ENCODE measurements at places on chromosomes 13 and 19. TPM values are rescaled to one million over a fixed set of nuclear protein-coding genes. Genes with fewer than 3 reads are reported as not detected.
A peak's percentile ranks its signal among the peaks of the same experiment; 100 is the strongest.

- DNase-seq: no peak
Observed at GRCh38 chr19:37987356-37988332, 80.6 kb downstream of the SIPA1L3 start.

DNA sequence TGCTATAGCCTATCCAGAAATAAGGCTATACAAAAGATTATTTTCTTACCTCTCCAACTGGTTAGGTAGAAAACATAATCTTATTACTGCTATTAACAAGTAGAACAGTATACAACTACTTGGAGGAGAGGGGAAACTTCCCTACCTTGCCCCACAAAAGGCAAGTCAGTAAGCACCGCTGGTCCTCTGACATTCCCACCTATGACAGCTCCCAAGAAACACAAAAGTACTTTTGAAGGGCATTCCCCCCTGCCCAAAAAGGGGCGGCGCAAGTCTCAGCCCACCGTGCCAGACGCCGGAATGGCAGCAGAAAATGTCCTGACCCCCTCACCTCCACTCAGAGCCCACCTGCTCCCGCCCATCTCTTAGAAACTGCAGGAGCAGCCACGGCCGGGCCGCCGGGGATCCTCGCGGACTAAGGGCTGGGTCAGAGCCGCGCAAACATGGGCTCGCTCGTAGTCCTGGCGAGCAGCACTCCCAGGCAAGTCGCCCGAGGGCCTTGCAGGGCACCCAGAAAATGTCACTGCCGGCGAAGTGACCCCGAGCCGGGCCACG lies 437 bp downstream of the SUCLA2 start:
- no peak for DNase-seq

- no peak for DNase-seq
Observed at GRCh38 chr13:112450904-112451240, 74.7 kb downstream of the SPACA7 start.

GRCh38 chr13:49828453-49828852 lies 36.0 kb upstream of the KPNA3 start:
- DNase-seq: no peak

DNA sequence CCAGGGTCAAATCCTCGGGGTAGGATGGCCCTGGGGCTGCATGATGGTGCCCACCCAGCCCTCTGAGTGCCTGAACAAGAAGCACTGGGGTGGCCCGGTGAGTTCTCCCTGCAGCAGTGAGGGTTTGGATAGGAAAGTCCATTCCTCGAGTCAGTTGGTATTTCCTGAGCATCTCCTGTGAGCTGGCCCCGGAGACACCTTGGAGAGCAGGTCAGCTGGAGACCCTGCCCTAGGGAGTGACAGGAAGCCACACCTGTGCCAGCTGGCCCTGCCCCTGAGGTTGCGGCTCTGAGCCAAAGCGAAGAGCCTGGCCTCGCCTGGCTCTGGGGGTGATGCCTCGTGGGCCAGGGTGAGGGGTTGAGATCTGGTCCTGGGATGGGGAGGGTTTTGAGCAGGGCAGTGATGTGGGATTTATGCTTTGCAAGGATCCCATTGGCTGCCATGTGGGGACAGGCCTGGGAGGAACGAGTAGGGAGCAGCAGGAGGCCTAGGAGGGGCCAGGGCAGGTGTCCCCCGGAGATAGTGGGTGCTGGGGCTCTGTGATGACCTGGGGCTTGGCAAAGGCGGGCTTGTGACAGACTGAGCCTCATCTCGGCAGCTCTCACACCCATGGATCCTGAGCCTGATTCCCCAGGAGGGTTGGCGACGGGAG lies 16.0 kb downstream of the CRTC1 start:
- no peak for DNase-seq

DNA sequence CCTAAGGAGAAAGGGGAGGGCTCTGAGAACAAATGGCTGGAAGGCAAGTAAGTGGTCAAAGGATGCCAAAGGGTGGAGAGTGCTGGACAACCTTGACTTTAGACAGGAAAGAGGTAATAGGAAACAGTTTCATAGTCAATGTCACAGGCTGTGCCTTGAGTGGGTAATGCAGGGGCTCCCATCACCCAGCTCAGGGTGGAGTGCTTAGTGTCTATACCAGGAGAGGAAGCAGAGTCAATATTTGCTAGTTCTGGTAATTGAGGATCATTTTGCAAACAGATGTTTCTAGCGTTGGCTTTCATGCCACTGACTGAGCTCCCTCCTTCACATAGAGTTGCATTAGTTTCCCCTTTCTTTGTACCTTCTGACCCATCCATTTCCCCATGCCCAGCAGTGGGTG lies 64.6 kb upstream of the KL start:
- DNase-seq: no peak

GRCh38 chr13:99656844-99657381 lies 155.6 kb downstream of the TM9SF2 start:
- no peak for DNase-seq

DNA sequence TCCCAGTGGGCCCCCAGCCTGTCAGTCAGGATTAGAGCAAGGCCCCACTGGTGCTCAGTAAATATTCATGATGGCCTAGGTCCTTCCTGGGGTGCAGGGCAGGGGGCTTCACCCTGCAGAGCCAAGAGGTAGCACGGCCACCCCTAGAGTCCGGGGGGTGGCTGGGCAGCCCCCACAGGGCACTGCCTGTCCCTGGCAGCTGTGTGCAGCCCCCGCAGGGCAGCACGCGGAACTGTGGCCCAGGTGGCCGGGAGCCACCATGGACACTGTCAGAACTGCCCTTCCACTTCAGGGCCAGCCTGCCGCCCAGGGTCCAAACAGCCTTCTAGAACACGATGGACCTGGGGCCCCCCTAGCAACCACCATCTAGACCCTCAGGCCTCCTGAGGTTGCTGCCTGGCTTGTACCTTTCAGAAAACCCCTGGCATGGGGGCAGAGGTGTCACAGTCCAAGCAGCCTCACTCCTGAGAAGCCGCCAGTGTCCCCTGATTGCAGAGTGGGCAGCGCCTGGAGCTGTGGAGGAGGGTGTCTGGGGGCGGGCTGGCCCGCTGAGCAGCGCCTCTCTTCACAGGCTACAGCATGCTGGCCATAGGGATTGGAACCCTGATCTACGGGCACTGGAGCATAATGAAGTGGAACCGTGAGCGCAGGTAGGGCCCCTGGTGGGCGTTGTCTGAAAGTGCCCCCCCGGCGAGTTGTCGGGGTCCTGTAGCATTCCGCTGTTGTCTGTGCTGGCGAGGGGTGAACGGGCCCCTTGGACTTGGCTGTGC lies 2.9 kb upstream of the YJEFN3 start:
- no peak for DNase-seq

GRCh38 chr19:31553112-31553845 lies 204.0 kb upstream of the TSHZ3 start:
- peak; percentile 55 for DNase-seq

GRCh38 chr19:2461751-2462634 lies 5.2 kb upstream of the LMNB2 start:
- DNase-seq: peak; percentile 92

- DNase-seq: peak; percentile 28
Observed at GRCh38 chr13:43864921-43865320, 14.6 kb downstream of the CCDC122 start.

- no peak for DNase-seq
Observed at GRCh38 chr13:104086759-104087158, 1020.5 kb upstream of the SLC10A2 start.

DNA sequence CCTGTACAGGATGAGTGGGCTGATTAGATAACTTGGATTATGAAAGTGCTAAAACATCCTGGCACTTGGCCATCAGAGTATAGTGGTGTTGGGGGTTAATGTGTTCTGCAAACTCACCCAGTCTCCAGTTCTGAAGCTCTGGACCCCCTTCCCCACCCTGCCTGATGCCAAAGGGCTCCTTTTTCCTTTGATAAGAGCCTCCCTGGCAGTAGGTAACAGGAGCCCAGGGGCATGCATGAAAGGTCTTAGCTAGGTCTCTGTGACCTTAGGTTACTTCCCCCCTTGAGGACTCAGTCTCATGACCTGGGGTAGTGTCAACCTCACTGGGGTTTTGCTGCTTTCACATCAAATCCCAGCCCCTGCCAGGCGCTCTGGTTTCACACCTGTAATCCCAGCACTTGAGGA lies 2.5 kb downstream of the RPS28 start:
- DNase-seq: no peak

DNA sequence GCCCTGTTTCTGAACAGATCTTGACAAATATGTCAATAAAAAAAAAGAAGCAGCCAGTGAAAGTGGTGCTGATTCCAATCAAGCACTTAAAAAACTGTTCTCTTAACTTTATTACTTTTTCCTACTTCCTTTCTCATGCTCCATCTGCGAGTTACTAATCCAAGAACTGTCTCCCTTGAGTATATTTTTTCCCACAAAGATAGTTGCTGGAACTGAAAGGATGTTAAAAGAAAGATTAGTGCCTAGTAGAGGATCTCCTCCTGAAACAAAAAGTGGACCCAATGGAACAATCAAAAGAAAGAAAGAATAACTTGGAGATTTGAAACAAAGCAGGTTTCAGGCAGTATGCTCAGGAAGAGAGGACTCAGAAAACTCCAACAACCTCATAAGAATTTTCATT lies 1034.8 kb downstream of the PCDH17 start:
- DNase-seq: no peak

DNA sequence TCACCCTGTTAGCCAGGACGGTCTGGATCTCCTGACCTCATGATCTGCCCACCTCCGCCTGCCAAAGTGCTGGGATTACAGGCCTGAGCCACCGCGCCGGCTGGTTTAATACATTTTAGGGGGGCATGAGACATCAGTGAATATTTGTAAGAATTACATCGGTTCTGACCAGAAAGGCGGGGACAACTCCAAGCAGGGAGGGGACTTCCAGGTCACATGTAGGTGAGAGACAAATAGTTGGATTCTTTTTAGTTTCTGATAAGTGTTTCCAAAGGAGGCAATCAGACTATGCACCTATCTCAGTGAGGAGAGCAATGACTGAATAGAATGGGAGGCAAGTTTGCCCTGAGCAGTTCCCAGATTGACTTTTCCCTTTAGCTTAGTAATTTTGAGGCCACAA lies 3.7 kb upstream of the ZNF552 start:
- no peak for DNase-seq

DNA sequence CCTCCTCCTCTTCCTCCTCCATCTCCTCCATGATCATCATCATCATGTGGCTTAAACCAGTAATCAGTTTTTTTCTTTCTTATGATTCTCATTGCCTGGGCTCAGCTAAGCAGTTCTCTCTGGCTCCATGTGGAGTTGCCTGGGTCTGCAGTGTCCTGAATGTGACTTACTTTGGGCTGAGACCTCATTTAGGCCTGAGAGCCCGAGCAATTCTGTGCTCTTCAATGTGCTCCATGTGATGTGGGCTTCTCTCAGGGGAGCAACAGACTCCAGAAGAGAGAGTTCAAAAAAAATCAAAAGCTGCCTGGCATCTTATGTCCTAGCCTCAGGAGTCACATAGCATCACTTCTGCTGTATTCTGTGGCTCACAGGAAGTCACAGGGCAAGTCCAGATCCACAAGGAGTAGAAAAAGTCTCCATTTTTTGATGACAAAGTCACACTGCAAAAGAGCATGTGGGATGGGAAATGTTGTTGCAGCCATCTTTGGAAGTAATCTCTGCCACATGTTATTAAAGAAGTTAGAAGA lies 128.7 kb downstream of the MAB21L1 start:
- no peak for DNase-seq

GRCh38 chr19:16885166-16885565 lies 3.6 kb upstream of the F2RL3 start:
- no peak for DNase-seq

Gene IGFL2
- not detected for total RNA-seq

Gene CDX2
- total RNA-seq: not detected

Data from A172 (cell line).